ENCODE measurements at places on chromosomes 4 and X.

- no peak for DNase-seq
These were observed 138.3 kb upstream of the TEX13D start for GRCh38 chrX:124194199-124194598.

DNA sequence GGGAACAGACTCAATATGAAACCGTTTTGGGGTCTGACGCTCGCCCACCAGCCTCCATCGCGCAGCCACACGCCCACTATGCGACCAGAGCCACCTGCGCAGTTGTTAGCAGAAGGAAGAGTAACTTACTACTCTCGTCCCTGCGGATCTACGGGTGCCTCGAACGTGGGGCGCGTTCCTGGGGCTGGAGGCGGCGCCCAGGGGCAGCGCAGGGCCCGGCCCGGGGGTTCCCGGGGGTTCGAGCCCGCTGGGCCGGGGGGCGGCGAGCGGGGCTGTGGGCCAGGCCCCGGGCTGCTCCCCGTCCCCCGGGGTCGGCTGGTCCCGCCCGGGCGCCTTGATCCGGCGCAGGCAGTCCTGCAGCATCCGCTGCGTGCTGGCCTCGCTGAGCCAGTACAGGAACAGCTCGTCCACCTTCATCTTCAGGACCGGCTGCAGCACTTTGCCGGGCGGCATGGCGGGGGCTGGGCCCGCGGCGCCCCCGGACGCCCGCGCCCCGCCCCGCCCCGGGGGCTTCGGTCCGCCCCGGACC lies 404 bp downstream of the PPP2R3B start:
- peak; percentile 58 for DNase-seq

DNA sequence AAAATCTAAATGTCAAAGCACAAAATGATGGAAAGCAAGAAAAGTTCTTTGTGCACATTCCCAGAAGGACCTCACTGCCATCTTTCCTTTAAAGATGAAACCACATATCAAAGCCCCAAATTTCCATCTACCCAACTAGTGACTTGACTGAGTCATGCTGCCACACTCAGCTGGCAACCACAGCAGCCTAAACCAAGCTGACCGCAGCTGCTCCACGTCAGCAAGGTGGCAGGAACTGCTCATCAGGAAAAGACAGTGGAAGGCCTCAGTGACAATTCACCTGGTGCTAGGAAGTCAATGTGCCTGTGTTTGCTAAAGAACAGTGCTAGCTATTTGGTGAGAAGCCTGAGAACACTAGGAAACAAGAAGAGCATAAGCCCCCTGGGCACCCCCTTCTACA lies 26.1 kb downstream of the ACOX3 start:
- DNase-seq, result peak; percentile 26

- DNase-seq, result no peak
These were observed 69.1 kb downstream of the PSAPL1 start for GRCh38 chr4:7365462-7366179.

GRCh38 chr4:136935305-136935704 lies 597.0 kb downstream of the PCDH18 start:
- DNase-seq, result no peak

DNA sequence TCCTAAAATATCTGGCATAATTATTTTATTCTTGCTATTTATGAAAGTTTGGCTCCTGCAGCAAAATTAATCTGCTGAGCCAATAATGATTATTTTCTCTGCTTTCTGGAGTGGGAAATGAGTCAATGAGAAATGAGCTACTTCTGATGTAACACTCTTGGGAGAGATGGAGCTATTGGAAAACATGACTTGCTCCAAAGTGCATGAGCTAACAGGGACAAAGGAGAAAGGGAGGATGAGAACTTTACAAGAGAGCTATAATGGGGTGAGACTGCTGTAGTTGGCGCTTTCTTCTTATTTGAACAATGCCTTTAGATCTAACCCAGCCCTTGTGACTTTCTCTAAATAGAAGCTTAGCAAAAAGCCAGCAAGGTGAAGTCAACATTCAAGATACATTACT lies 615.1 kb downstream of the ANKRD50 start:
- DNase-seq, result no peak

DNA sequence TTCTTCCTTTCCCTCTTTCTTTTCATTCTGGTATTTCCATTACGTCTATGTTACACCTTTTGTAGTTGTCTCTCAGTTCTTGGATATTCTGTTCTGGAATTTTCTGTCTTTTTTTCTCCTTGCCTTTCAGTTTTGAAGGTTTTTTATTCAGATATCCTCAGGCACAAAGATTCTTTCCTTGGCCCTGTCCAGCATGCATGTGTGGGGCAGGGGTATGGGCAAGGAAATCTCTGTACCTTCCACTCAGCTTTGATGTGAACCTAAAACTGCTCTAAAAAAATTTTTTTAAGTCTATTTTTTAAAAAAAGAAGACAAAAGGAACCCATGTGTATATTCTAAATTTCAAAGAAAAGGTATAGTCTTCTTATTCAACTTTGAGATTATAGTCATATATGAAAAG lies 180.5 kb downstream of the SOWAHB start:
- DNase-seq, result no peak

DNA sequence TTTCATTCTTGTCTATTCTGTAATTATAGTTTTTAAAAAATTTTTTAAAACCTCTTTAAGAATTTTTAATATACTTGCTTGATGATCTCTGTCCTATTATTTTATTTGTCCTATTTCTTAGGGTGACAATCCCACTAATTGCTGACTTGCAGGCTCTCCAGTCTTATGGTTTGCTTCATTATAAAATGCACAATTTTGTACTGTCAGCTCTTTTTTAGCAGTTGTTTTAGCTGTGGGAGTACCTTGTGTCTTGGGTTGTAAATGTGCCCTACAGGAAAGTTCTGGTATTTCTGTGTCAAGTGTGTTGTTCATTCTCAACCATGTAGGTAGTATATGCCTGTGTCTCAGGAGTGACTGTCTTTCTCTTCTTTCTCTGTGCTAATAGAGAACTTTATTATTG lies 118.2 kb upstream of the IL15 start:
- DNase-seq, result no peak

DNA sequence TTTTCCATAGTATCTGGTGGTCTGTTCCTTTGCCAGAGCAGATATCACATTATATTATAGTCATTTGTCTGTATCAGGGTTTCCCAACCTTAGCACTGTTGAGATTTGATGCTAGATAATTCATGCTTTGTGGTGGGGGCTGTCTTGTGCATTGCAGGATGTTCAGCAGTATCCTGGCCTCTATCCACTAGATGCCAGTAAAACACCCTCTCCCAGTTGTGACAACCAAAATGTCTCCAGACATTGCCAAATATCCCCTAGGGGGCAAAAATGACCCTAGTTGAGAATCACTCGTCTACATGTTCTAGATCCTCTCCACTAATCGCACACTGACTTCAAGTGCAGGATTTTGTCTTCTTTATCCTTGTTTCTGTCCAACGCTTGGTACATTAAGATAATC lies 160.8 kb downstream of the FANCB start:
- DNase-seq, result no peak

DNA sequence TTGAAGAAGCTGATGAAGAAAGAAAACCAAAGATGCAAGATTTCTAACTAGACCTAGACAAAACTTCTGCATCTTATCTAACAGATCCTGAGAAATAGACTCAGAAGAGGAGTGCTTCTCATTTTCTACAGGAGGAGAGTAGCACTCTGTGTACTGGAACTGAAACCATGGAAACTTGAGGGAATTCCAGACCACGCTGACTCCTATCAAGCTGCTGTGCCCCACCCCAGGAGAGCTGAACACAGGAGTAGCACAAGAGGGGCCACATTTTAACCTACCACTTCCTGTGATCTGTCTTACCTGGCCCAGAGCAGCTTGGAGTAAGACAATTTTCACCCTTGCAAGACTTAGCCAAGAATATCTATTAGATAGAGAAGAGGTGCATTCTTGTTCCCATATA lies 248.9 kb downstream of the SCFD2 start:
- DNase-seq, result no peak

GRCh38 chr4:26717332-26717731 lies 133.4 kb downstream of the TBC1D19 start:
- no peak for DNase-seq

GRCh38 chrX:46506076-46506475 lies 39.1 kb downstream of the ZNF674 start:
- no peak for DNase-seq

DNA sequence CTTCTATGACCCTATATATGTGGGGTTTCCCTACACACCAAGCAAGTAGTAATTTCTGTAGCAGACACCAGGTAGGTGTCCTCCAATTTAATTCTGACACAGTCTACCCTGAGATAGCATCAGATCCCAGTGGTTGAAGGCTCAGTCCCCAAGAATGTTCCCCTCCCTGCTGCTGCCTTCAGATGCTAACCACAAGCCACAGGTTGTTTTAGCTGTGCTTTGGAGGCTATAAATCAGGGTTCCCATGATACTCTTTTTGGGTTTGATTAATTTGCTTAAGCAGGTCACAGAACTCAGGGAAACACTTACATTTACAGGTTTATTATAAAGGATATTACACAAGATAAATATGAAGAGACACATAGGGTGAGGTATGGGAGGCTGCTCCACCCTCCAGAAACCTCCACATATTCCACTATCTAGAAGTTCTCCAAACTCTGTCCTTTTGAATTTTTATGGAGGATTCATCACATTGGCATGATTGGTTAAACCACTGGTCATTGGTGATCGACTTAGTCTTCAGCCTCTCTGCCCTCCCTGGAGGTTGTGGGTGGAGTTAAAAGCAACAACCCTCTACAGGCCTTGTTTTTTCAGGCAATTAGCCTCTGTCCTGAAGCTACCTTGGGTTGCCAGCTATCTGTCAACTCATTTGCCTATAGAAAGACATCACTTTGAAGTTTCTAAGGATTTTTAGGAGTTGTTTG lies 50.8 kb downstream of the GRIA2 start:
- no peak for DNase-seq

DNA sequence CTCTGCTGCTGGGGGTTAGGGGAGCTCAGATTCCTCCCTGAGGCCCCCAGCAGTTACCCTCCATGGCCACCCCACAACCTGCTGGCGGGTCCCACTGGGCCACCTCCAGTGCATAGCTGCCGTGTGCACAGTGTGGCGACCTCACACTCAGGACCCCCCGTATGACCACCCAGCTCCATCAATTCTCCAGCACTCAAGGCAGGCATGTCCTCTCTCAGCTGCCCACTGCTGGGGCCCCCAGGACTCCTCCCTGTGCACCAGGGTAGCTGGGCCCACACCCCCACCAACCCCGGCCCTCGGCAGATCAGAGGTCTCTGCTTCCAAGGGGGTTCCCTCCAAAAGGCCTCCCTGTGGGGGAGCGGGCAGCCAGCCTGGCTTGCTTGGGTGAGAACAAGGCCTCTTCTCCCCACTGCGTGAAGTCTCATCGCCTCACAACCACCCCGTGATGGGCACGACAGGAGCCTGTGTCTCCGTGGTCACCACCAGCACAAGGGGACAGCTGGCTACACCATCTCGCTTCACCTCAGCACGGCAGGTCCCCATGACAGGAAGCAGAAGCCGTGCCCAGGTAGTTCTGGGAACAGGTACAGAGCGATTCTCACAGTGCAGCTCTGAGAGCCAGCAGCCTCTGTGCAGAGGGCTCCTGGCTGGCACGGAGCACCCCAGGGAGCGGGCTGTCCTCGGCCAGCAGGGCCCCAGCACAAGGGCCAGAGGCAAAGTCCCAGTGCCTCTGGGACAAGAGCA lies 4.6 kb upstream of the HAUS3 start:
- DNase-seq, result no peak

GRCh38 chrX:105910563-105911105 lies 88.3 kb downstream of the NRK start:
- no peak for DNase-seq

- no peak for DNase-seq
These were observed 92.1 kb upstream of the COX18 start for GRCh38 chr4:73161527-73162185.

DNA sequence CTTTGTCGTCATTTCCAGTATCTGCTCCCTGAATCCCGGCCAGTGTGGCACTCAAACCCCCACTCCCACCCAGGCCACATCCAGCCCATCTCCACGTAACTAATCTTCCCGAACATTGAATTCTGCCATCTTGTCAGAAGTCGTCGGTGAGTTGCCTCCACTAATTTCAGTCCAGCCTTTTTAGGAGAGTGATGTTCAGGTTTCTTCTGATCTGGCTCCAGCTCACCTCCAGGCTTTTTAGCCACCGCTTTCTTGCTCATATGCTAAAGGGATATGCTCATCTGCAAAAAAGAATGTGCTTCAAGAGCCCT lies 1.3 kb downstream of the TMEM165 start:
- DNase-seq, result no peak

DNA sequence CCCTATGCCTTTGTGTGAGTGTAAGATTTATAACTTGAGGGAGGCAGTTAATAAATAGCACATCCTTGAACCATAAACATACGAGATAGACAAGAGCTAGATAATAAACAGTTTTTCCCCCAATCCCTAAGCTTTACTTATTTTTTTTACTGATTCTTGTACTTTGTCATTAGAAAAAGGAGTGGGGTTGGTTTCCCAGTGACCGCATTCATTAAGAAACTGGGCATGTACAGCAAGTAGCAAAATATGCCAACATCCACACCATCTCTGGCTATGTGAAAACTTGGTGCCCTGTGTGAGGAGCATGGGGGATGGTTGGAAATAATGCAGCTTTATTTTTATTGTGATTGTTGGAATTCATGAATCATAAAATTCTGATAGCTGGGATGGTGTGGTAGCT lies 176.2 kb downstream of the CBR4 start:
- no peak for DNase-seq

GRCh38 chr4:82798168-82799005 lies at the start of gene SCD5:
Gene SCD5 (minus strand): TSS chr4:82798796. CDS start chr4:82798537, 259 bp downstream.
- DNase-seq, result no peak

DNA sequence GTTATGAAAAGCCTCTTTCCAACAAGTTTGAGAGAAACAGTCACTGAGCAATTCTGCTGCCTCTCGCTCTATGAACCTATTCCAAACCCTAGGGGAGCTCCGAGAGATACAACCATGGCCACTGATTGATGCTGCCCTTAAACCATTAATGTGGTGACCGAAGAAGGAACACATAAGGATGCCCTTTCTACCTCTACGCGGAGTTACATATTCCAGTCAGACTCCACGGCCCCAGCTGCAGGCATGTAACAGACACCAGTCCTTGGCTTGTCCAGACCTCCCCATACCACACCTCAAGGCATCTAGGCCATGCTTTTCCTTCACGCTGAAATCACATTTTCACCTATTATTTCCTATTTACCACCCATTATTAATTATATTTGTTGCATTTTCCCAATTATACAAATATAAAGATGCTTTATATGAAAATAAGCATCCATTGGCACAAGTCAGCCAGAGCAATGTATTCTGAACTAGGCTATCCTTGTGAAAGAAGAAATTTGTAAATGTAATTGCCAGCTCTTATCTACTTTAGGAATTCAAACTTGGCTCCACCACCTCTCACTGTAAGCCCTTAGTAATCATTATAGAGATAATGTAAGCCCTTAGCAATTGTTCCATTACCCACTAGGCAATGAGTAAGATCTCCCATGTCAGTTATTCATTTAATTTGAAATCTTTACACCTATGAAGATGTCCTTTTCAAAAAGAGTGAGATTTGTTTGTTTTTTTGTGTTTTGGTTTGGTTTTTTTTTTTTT lies 338.4 kb downstream of the NR3C2 start:
- no peak for DNase-seq

GRCh38 chr4:174213731-174214100 lies 69.8 kb downstream of the FBXO8 start:
- no peak for DNase-seq
